Stimulated activated CD4-positive, alpha-beta T cell treated with anti-CD3 and anti-CD28 coated beads, TNF-alpha, amount 100 ng/mL, for 4 hours (primary cell): ENCODE measurements at places on chromosomes 6 and 20.

- no peak for DNase-seq
Measured at GRCh38 chr6:87199787-87200186, 44.4 kb downstream of the ZNF292 start.

DNA sequence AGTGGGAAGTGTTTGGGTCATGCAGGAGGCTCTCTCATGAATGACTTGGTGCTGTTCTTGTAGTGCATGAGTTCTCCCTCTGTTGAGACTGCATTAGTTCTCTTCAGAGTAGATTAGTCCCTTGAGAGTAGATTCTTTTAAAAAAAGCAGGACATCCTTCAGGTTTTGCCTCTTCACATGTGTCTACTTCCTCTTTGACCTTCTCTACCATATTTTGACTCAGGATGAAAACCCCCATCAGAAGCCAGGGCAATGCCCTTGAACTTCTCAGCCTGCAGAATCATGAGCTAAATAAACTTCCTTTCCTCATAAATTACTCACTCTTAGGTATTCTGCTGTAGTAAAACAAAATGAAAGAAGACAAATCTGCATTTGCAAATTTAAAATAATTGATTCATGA is 170.3 kb downstream of the CD109 start:
- DNase-seq = no peak

- no peak for DNase-seq
Measured at GRCh38 chr6:160349020-160349441, 853 bp downstream of the SLC22A3 start.

- DNase-seq = no peak
Measured at GRCh38 chr6:139777202-139777970, 402.9 kb upstream of the CITED2 start.

GRCh38 chr6:139007428-139007827 is 19.4 kb upstream of the REPS1 start:
- no peak for DNase-seq

- no peak for DNase-seq
Measured at GRCh38 chr6:35922139-35922554, 1.2 kb upstream of the SRPK1 start.

DNA sequence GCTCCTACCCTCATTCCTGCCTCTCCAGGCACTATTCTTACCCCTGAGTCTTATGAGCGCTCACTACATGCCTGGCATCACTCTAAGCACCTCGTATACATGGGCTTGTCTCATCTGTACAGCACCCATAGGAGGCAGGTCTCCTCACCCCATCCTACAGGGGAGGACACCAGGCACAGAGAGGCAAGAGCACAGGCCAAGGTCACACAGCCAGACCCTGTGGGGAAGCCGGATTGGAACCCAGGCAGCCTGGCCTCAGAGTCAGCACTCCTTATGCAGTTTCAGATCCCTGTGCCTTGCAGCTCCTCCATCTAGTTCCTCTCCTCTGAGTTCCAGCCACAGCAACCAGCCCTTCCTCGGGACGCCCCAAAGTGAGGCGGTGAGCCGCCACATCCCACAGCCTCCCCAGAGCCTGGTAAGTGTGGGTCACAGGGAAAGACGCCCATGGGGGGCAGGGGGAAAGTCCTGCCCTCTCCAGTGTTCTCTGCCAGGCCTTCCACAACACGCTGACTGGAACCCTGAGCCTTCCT is 103.3 kb downstream of the NFATC2 start:
- no peak for DNase-seq

DNA sequence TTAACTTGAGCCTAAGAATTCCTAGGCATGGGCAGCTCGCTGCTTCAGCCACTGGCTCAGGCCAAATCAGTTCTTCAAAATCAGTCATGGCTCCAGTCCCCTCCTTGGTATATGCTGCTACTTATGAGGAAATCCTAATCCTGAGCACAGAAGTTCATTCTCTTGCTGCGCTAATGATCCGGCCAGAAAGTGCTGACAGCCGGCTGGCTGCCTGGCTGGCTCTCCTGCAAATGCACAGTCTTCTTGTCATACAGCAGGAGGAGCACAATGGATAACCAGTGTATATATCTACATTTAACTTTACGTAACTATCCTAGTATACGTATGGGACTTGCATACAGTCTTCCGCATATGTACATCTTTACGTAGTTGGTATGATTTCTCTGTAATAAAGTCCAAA is 500.8 kb downstream of the PRKN start:
- no peak for DNase-seq

DNA sequence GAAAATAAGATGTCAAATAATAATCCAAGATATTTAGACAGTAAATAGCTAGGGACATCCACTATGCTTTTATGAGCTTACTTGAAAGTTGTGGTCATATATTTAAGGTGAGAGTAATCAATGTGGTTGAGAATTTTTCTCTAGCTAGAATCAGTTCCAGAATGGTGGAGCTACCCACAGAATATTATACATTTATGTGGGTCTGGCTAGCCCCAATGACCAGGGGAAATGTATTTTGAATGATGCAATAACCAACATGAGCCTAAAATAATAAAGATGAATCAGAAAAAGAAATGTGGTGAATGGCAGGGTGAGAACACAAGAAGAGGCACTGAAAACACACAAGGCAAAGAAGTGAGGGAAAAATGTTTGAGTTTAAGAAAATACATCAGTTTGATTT is 325.7 kb downstream of the TBC1D32 start:
- no peak for DNase-seq

GRCh38 chr20:36658300-36658699 is 12.3 kb upstream of the SLA2 start:
- no peak for DNase-seq

- DNase-seq = no peak
Measured at GRCh38 chr6:122042380-122042779, 357.1 kb upstream of the HSF2 start.

- DNase-seq = no peak
Measured at GRCh38 chr6:32110632-32111031, 1.5 kb upstream of the TNXB start.

DNA sequence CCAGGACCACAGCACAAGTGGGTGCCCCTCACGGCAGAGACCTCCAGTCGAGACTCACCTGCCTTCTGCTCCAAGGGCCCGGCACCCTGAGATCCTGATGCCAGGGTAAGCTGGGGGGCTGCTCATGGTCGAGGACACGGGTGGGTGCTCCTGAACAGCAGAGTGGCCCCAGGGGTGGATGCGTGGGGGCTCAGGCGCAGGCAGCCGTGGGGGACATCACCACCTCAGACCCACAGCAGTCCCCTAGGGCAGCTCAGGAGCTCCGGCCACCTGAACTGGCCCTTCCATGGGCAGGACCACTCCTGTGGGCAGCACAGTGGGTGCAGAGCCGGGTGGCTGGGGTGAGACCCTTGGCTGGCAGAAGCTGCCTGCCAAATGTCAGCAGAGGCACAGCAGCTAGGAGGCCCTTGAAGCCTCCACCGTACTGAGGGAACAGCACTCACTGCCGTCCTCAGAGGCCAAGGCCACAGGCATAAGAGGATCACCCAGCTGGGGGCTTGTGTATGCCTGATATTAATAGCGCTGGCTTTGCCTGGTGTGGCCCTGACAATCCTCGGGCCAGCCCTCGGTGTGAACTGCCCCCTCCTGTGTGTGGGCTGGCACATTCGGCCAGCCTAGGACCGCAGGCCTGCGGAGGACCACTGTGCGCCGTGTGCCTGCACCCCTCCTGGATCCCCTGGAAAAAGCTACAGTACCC is 5.4 kb downstream of the UCKL1 start:
- DNase-seq = no peak

GRCh38 chr6:124254941-124255685 is 451.4 kb downstream of the NKAIN2 start:
- DNase-seq = no peak

DNA sequence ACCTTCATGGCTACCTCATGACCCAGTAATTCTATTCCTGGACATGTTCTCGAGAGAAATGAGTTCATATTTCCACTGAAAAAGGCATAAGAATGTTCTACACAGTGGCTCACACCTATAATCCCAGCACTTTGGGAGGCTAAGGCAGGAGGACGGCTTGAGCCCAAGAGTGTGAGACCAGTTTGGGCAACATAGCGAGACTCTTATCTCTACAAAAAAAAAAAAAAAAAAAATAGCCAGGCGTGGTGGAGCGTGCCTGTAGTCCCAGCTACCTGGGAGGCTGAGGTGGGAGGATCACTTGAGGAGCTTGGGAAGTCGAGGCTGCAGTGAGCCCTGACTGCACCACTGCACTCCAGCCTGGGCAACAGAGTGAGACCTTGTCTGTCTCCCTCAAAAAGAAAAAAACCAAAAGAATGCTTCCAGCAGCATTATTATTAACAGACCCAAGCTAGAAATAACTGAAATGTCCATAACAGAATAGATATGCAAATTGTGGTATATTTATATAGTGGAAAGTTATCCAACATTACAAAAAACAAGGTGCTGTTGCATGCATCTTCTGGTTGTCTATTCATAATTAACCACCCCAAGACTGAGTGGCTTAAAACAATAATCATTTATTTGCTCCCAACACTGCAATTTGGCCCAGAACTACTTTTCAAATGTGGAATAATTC is 9.4 kb upstream of the RAB44 start:
- DNase-seq = no peak

DNA sequence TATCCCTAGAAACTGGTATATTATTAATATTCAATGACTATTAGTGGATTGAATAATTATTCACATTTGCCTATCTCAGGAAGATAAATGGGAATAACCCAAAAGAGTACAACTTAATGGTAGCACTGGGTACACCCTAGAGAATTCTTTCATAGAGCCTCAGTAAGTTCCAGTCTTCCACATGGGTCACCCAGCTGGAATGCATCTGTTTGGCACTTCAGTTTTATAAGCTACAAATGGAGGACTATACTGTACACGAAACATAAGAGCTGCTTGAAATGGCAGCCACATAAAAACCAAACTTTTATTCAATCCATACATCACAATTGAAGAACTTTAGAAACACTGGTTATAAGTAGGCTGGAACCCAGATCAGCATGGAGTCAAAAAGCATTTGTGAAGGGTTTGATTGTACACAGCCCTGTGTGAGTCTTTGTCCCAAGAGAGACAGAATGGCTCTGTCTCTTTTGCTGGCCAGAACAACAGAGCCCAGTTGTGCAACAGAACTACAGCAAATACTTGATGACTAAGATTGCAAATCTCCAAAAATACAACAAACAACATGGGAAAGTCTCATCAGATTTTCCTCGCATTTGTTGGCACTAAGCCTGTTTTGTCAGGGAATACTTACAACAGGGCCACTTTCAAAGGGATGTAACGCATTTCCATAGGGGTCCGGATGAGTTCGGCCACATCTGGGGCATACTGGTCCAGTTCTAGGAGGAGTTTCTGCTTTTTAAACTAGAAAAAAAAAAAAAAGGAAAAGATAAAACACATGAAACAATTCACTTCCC is 39.5 kb downstream of the PIGU start:
- DNase-seq = no peak

- DNase-seq = no peak
Measured at GRCh38 chr6:11930240-11930639, 81.9 kb upstream of the HIVEP1 start.

DNA sequence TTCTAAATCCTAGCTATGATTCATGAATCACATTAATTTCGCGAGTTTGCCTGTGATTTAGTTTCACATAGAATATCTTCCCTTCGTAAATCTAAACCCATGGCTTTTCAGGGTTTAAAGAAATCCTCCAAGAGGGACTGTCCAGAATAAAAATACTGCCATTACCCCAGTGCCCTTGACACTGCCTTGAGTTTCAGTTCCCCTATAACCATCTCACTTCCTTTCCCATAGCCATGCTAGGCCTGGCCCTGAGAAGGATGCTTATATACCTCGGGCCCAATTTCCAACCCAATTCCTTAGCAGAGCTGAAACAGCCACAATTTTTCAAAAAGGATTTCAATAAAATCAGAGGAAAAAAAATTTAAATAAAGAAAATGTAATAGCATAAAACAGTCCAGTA is 697.3 kb downstream of the FRK start:
- DNase-seq = no peak
